ENCODE measurements at places on chromosomes 6 and 20. TPM values are rescaled to one million over a fixed set of nuclear protein-coding genes. Genes with fewer than 3 reads are reported as not detected.

- no peak overlapping the region for H3K27ac ChIP-seq
- peak overlapping the region; percentile 13 for H3K4me3 ChIP-seq
- DNase-seq, result no peak
- H3K4me1 ChIP-seq, result peaks cover 10% of the 10 kb centered on the region
- peaks cover 24% of the 10 kb centered on the region for H3K27me3 ChIP-seq
Measured at GRCh38 chr20:37407573-37408002, 61.6 kb downstream of the SRC start.

GRCh38 chr20:62183426-62184142, 756 bp downstream of the MTG2 start:
- no peaks in the 10 kb centered on the region for H3K27me3 ChIP-seq
- peaks cover 35% of the 10 kb centered on the region for H3K4me1 ChIP-seq
- H3K4me3 ChIP-seq, result peak overlapping the region; percentile 88
- DNase-seq, result no peak

DNA sequence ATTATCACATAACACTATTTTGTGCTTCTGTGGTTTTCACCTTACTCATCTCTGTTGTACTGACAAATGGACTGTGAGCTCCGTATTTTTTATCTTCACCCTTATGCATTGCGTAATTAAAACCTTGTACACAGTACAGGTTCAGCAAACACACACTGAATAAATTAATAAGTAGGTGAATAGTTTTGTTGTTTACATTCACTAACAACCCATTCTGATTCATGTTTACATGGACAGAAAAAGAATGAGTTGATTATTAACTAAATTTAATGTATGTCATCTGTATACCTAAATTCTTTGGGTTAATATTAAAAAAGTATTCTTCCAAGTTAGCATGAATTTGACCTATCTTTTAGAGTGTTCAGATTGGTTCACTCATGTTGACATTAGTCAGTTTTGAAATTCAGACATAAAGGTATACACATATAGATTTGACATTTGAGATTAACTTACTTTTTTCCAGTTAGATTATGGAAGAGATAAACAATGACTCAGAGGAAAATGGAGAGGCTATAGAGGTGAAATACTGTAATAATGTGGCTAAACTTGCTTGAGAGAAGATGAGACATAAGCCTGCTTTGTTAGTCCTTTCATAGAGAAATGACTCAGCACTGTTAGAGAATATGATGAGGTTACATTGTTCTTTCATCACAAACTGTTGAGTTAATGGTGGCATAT, 541.7 kb upstream of the FLRT3 start:
- no peak overlapping the region for H3K4me3 ChIP-seq
- H3K36me3 ChIP-seq, result no peaks in the 10 kb centered on the region
- H3K27me3 ChIP-seq, result no peaks in the 10 kb centered on the region
- H3K4me1 ChIP-seq, result no peaks in the 10 kb centered on the region
- DNase-seq, result no peak

- DNase-seq, result no peak
- H3K27ac ChIP-seq, result no peak overlapping the region
- H3K4me1 ChIP-seq, result no peaks in the 10 kb centered on the region
- H3K27me3 ChIP-seq, result no peaks in the 10 kb centered on the region
Measured at GRCh38 chr20:16520154-16520553, 53.1 kb downstream of the KIF16B start.

The TXLNB gene
- total RNA-seq, result 0.11 TPM

The TDRD6 gene
- not detected for total RNA-seq

The TRAPPC3L gene
- total RNA-seq, result not detected
